ENCODE measurements at places on chromosomes 3 and 15.

DNA sequence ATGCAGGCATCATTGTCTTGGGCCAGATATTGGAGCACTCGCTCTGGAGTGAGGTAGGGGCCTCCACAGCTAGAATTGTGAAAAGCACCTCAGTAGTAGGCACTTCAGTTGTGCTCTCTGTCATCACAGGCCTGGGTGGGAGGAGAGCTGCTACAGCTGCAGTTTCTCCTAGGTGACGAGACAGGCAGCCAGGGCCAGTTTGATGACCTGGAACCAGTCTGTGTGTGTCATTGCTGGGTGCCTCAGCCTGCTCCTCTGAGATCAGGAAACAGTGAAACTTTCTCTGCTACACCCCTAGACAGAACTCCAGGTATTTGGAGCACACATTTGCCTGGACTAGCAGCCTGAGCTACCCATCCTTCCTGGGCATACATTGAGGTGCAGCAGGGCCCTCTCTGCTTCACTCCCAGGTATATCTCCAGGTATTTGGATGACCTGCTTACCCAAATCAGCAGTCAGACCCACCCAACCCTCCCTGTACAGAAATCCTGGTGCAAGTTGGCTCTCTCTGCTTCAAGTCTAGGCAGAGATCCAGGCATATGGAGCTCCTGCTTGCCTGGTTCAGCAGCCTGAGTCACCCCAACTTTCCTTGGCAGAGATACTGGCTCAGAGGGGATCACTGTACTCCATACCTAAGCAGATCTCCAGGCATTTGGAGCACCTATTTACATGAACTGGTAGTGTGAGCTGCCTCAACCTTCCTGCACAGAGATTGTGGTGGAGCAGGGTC is 54.3 kb upstream of the SGO1 start:
- DNase-seq = no peak

- DNase-seq = no peak
These were observed 45.4 kb upstream of the CAPN7 start for GRCh38 chr3:15160662-15161061.

- no peak for DNase-seq
These were observed 76.4 kb downstream of the DHX36 start for GRCh38 chr3:154247806-154248415.

- DNase-seq = no peak
These were observed 18.2 kb upstream of the PDIA5 start for GRCh38 chr3:123048480-123049237.

DNA sequence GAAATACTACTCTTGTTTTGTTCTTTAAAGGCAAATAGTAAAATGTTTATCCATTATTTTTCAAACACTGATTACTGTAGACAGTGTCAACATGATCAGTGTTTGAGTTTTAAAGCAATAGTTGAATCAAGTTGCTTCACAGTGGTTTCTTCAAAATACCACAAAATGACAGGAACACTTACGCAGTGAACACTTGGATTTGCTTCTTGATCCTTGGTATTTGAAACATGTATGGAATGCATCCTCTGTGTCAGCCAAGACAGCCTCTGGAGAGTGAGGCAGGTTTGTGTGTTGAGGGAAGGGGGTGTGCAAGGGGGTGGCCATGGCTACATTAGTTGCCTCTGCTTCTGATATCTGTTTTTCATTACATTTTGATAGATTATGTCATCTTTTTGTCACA is 413.0 kb downstream of the RBMS3 start:
- no peak for DNase-seq

- DNase-seq = no peak
These were observed 326.9 kb upstream of the NAALADL2 start for GRCh38 chr3:174532216-174532615.

DNA sequence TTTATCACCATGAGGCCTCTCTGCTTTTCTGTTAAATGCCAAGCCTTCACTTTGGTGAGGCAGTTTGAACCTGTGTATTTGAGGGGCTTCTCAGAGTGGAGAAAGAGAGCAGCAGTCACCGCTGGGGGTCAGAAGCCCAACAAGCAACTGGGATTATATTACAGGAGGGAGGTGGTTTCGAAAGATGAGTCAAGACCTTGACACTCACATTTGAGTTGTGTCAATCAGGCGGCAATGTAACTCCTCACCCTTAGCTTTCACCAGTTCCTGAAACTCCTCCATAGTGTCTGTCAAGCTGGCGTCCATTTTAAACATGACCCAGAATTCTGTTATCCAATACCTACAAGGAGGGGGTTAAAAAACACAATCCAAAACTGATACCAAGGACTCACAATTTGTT is 46.5 kb downstream of the RASGRP1 start:
- no peak for DNase-seq

GRCh38 chr3:117630469-117630868 is 920.9 kb downstream of the TUSC7 start:
- no peak for DNase-seq

DNA sequence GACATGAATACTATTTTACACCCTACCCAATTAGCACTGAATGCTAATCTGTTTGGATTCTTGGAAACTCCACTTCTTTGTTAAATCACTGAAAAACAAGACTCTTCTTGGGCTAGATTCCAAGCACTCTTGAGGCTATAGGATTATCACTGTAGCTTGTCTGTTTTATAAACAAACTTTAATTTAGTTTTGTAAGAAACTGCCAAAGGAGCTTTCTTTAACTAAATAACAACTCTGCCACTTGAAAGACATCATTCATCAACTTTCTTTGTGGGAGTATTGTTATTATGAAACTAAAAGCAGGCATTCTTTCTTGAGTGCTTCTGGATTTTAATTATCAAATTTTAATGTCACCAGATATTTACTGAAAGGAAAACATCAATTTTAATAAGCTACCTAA is 24.1 kb downstream of the CBLB start:
- DNase-seq = no peak

DNA sequence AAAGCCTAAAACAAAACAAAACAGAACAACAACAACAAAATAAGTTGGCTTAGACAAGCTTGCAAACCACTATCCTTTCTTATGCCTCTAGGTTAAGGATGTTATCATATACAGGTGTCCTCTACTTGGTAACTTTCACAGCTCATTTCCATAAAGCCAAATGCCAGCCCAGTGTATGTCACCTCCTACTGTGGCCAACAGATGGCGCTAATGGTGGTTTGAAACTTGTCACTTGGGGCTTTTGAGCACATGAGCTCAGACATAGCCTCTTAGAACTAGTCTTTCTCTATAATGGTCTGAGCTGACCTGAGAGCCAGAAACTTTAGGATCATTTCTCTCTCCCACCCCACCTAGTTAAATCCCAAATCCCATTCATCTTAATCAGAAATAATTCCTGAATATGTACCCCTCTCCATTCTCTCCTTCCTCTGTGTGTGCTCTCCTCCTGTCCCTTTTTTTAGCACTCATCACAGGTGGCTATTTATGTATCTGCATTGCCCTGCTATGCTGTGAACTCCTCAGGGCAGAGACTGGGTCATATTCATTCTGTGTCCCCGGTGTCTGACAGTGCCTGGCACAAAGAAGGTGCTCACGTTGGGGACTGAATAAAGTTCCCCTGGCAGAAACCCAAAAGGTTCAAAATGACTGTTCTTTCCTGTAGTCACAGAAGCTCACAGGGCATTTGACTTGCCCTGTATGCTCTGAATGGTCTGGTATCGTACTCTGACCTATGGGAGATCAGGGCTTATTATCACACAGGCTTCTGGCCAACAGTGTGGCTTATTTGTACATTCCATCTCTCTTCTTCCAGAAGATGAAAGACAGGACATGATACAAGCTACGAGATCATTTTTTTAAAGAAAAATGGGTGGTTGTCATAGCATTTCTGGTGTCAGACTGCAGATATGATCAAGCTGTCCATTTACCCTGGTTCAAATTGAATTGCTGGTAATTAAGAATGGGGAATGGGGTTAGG is 319.3 kb upstream of the AZI2 start:
- DNase-seq = peak; percentile 32

DNA sequence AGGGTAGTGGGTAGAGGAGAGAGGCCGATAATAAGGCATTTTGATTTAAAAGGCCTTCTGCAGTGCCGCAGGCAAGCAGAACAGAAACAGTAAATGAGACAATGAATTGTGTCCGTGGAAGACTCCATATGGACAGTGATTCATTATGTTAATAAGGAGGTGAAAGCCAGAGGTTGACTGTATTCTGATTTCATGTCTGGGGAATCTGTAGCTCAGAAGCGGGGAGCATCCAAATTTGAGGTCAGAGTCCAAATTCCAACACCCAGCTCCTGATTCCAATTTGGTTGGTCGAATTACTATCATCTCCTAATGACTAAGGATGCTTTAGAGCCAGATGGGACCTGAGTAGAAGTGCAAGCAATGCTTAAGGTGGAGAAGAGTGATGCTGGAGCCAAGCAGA is 1.0 kb upstream of the TBC1D21 start:
- no peak for DNase-seq

DNA sequence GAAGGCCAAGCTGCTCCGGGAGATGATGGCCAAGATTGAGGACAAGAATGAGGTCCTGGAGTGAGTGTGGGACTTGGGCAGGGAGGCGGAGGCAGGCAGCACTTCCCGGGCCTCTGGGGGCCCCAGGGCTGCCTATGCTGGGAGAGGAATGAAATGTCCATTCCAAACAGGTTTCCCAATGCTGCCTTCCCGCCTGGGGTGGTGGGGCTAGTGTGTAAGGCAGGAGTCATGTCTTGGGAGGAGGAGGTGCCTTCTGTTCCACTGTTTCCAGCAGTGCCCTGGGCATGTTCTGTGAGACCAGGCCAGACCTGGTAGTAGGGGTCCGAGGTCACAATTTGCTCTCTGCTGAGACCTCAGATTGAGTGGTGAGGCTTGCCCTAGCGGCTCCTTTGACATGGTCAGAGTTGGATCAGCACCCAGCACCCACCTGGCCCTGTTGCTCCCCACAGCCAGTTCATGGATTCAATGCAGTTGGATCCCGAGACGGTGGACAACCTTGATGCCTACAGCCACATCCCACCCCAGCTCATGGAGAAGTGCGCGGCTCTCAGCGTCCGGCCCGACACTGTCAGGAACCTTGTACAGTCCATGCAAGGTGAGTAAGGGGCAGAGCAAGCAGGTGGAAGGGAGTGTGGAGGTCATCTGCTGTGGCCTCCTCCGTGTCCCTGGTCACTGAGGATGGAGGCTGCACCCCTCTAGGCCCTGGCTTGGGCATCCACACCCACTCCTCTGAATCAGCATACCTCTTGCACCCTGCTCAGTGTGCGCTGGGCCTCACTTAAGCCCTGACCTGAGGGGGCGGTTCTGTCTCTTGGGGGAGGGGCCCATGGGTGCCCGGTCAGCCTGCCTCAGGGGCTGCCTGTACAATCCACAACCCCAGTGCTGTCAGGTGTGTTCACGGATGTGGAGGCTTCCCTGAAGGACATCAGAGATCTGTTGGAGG is 27.3 kb downstream of the PTPN23 start:
- no peak for DNase-seq

- DNase-seq = no peak
These were observed 47.1 kb upstream of the MECOM start for GRCh38 chr3:169710619-169711018.

- DNase-seq = no peak
These were observed 4.7 kb upstream of the ONECUT1 start for GRCh38 chr15:52794665-52795463.

DNA sequence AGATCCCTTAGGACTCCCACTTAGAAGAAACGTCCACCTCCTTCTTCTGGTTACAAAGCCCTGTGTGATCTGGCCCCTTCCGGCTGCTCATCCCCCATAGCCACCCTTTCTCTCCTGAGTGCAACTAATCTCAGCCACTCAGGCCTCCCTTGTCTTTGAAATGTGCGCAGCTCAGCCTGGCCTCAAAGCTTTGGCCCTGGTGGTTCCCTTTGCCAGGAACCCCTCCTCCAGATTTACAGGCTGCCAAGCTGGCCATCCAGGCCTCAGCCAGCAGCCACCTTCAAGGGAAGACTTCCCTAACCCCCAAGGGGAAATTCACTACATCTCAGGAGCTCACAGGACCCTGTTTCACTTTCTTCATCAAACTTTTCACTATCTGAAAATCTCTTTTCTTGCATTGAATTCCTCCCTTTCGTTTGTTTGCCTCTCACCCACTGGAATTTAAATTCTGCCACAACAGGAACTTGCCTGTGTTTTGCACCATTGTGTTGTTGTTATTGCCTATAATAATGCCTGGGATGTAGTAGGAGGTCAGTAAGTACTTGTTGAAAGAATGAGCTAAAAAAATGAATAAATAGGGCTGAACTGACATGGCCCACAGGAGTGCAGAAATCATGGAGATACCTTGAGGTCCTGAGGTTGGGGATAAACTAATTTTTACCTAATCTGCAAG is 109.5 kb upstream of the PFN2 start:
- no peak for DNase-seq

- no peak for DNase-seq
These were observed 28.0 kb upstream of the GABRA5 start for GRCh38 chr15:26838742-26839460.

GRCh38 chr15:89828281-89829145 is 13.9 kb upstream of the ANPEP start:
- DNase-seq = no peak

- DNase-seq = no peak
These were observed 432.2 kb upstream of the LMCD1 start for GRCh38 chr3:8069471-8069870.
